Activated CD4-positive, alpha-beta T cell treated with anti-CD3 and anti-CD28 coated beads for 1 hour (primary cell): ENCODE measurements at places on chromosomes 11 and 22.
A peak's percentile ranks its signal among the peaks of the same experiment; 100 is the strongest.

DNA sequence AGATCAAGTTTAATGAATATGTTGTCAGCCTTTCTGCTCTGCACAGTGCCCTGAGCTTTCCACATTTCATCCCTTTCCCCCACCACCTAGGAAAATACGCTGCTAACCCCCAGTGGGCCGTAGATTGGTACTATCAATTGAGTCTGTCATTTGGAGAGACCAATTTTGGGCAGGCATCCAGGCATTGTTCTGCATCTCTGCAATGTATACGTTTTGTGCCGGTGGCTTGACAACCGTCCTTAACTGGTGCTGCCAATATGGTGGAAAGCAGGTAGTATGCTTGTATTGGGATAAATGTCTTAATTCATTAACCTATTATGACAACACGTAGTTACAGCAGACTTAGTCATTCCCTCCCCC, 1.3 kb downstream of the ELMOD1 start:
- DNase-seq, result no peak

- DNase-seq, result no peak
These were observed 709 bp downstream of the FTH1 start for GRCh38 chr11:61966734-61967115.

DNA sequence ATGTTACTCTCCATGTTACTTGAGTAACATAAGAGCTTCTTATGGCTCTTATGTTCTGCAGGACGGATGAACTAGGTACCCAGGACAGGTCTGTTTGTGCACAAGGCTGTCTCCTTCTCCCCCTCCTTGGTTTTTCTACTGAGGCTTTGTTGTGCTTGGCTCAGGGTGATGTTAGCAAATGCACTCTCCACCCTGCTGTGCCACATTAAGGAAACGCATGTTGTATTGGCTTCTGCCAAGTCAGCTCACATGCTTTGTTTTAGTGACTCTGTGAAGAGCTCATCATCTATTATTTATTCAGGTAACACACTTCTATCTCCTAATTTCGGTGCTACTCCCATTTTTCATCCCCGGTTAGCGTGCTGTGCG, 108.3 kb downstream of the PTPRJ start:
- no peak for DNase-seq

GRCh38 chr11:8638300-8638699, 44.2 kb downstream of the TRIM66 start:
- DNase-seq, result no peak

- DNase-seq, result no peak
These were observed 29.9 kb downstream of the NADSYN1 start for GRCh38 chr11:71482746-71483364.

- DNase-seq, result no peak
These were observed 104.7 kb downstream of the KCNQ1 start for GRCh38 chr11:2549491-2549875.

DNA sequence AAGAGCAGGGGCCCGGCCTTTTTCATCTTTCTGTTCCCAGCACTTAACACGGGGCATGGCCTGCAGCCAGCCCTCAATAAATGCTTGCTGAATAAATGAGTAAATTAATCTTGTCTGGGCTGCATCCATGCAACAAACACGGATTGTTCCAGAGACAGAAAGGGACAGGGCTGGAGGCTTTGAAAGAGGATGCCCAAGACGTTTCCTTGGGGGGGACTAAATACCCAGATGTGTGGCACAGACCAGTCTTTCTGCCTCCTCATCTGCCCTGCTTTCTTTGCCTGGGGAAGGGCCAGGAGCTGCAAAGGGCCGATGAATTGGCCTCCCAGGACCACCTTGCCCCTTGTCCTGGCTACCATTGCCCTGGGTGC, 40.4 kb downstream of the SHISAL1 start:
- DNase-seq, result no peak

DNA sequence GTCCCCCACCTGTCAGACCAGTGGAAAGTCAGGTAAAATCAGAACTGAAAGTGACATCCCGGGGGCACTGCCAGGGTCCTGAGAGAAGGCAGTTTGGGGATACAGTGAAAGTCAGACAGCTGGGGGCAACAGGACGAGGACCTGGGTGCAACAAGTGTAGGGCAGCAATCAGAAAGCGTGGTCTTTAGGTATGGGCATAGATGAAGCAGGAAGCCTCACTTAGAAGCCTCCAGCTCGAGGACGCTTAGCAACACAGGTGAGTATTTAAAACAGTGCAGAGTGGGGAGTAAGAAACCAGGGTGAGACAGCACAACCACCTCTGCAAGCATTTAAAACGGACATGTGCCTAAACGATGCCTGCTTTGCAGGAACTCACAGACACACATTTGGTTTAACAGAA, 64.6 kb upstream of the POU2AF1 start:
- no peak for DNase-seq

- no peak for DNase-seq
These were observed 20.8 kb upstream of the BRSK2 start for GRCh38 chr11:1368966-1369365.

DNA sequence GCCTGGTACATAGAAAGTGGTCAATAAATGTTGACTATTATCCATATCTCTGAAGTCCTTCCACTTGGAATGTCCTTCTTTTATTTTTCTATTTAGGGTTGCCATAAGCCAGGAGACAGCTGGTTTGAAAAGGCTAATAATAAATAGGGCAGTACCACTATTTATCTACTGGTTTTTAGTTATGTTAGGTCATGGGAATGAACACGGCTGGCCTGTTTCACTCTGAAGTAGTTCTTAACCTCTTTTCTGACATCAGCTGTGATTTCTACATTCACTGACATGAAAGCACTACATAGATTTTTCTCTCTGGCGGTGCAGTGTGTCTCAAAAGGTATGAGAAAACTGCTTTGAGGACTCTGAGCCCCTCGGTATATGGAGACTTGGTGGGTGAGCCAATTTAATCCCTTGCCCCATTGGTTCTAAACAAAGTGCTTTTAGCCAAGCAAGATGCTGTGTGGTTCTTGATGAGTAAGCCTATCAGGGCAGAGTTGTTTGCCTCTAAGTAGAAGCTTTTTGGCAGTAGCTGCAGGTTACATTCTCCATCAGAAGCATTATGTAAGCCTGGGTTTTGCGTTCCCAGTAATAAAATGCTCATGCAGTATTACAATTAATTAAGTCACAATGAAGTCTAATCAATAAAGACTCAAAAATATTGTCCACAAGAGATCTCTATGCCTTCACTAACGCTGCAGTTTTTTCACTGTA, 48.7 kb upstream of the APOA1 start:
- DNase-seq, result no peak

GRCh38 chr11:109728056-109728455, 306.1 kb downstream of the C11orf87 start:
- DNase-seq, result no peak

- DNase-seq, result no peak
These were observed 61.3 kb downstream of the LRRC4C start for GRCh38 chr11:41398175-41398574.

DNA sequence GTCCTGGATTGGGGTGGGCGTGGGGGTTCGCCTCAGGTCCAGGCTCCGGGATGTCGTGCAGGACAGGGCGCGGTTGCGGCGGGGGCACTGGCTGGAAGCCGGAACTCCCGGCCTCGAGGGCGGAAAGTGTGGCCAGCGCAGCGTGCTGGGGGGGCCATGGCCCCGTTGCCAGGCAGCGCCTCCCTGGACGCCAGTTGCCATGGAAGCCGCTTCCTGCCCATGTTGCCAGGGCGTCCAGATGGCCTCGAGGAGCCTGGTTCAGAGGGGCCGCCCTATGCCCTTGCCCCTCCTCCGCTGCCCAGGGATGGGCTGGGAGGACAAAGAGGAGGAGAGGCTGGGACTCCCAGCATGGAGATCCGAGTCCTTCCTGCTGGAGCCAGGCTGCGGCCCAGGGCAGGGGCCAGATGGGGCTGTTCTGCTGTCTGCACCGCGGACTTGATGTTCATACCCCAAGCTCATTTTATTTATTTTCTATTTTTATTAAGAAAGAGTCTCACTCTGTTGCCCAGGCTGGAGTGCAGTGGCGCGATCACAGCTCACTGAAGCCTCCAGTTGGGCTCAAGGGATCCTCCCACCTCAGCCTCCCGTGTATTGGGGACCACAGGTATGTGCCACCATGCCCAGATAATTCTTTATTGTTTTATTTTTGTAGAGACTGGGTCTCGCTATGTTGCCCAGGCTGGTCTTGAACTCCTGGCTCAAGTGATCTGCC, 4.6 kb upstream of the CCDC188 start:
- DNase-seq, result no peak

GRCh38 chr11:39367534-39367933, 2091.9 kb downstream of the LRRC4C start:
- no peak for DNase-seq

DNA sequence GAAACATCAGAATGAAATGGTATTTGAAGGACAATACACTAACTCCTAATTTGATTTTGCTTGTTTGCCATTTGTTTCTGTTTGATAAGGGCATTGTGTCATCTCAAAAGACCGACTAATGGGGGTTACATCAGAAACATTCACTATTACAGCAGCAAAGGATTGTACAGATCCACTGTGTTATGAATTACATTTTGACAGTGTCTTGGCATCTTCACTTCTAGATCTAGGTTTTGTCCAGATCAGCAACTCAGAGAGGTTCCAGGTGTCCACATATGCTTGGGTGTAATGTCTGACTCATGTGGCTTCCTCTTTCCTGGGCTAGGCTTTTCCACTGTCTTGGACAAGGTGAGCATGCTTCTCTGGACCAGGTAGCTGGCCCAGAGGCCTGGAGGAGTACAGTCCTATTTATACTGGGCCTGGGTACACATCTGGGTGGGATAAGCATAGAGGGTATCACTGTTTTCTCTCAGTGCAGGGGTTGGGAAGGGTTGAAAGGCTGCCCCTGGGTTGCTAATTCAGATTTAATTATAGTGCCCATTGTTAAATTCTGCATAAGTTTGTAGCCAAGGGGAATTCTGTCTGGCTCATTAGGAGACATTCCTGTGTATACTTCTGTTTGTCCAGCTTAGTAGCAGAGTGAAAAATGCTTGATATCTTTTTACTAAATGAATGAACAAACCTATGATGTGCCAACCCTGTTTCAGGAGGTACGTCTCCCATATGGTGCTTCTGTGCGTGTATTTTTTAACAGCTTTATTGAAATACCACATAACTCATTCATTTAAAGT, 23.8 kb downstream of the DDI1 start:
- DNase-seq, result no peak

DNA sequence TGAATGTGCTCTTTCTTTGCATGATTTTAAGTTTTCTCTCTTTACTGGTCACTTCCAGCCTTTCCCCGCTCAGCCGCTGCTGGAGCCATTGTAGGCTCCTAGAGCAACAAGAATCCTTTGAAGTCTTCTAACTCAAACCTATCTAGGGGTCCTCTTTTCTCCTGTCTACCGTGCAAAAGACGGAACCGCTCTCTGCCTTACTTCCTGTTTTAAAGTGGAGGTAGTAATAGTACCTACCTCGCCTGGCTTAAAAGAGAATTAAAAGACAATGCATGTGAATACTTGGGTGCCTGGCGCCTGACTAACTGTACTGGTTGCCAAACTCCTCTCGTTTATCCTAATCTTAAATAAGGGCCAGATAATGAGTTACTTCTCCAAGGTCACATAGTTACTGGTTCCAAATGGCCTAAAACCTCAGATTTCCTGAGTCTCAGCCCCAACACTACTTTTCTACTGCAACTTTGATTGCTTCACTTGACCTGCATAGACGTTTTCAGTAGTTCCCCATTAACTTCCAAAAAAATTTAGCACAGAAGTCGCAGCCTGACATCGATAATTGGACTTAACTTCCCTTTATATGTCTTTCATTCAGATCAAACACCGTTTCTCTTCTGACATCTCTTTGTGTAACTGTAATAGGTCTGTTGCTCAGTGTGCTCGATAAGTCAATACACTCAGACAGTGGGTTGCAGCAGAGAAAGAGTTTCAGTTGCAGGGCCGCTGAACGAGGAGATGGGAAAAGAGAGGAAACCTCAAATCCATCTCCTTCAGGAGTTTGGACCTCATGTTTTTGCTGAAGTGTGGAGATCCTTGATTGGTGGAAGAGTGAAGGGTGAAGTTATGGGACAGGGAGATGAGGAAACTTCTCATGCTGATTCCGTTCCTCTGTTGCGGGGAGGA, 891 bp downstream of the SAMM50 start:
- no peak for DNase-seq

GRCh38 chr11:58788355-58789023, 56.0 kb downstream of the GLYATL2 start:
- DNase-seq, result peak; percentile 15

DNA sequence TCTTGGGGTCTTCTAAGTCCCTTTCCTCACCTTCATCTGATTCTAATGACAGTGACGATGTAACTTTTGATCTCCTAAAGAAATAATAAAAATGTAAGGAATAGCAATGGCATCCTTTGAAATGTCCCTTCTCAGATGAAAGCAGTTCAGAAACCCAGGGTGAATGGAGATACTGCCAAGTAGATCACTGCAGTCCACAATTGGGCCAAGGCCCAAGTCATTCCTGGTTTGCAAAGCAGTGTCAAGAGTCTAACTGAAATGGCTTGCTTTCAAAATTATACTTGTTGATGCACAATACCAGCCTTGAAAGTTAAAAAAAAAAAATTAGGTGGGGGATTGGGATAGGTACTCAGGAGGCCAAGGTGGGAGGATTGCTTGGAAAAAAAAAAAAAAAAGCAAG, 20.4 kb downstream of the ASCC2 start:
- DNase-seq, result no peak

- no peak for DNase-seq
These were observed 4.8 kb downstream of the DIXDC1 start for GRCh38 chr11:111941963-111942362.

- no peak for DNase-seq
These were observed 105.1 kb downstream of the HIPK3 start for GRCh38 chr11:33362051-33362910.

- no peak for DNase-seq
These were observed 5.3 kb downstream of the ATP5MG start for GRCh38 chr11:118406599-118407166.

GRCh38 chr11:129943036-129943435, 47.7 kb upstream of the NFRKB start:
- DNase-seq, result no peak

- DNase-seq, result no peak
These were observed 36.6 kb downstream of the RRP8 start for GRCh38 chr11:6566704-6567370.

GRCh38 chr22:30596886-30597285, 5.2 kb upstream of the PES1 start:
- DNase-seq, result no peak
